PC-3 (cell line): ENCODE measurements at places on chromosomes 16 and 17. TPM values are rescaled to one million over a fixed set of nuclear protein-coding genes. Genes with fewer than 3 reads are reported as not detected.

DNA sequence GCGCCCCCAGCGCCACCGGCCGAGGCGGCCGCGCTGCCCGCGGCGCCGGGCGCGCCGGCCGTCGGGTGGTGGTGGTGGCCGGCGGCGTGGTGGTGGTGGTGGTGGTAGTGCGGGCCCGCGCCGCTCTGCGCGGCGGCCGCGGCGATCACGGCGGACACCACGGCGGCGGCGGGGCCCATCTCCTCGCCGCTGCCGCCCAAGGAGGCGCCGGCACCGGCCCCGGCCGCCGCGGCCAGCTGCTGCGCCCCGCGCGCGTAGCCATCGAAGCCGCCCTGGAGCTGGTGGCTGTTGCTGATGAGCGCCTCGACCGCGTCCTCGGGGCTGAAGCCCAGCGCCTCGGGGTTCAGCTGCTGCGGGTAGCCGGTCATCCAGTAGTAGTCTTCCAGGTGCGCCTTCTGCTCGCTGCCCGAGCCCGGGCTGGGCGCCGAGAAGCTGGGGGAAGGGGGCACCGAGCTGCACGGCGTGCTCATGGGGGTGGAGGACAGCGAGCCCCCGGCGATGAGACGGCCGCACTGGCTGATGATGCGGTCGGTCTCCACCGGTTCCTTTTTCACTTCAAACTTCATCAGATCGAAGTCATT, 1.2 kb downstream of the MAF start:
- DNase-seq, result no peak

The XAF1 gene
- not detected in 2 replicates for total RNA-seq

- peak; percentile 77 for DNase-seq
These were observed 3.4 kb downstream of the SLC38A10 start for GRCh38 chr17:81291662-81292061.

- DNase-seq, result peak; percentile 39
These were observed 1.7 kb downstream of the ARHGDIA start for GRCh38 chr17:81869221-81870130.
